ACHN (cell line): ENCODE measurements at places on chromosomes 6 and 20.

DNA sequence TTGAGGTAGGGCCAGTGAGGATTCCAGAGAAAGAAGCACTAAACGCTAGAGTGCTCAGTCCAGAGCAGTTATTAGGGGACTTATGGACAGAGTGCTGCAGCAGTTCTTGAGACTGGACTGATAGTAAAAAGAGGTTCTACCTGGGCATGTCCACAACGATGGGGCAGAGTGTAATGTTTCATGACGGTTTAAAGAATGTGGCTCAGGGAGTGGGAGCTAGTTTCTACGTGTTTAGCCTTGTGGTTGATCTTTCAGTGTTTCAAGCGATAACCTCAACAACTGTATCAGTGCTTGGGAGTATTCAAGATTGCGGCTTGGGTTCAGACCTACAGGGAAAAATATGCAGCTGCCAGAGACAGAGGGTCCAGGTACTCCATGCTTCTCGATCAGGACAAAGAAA, 67.1 kb downstream of the TULP4 start:
- DNase-seq: no peak

DNA sequence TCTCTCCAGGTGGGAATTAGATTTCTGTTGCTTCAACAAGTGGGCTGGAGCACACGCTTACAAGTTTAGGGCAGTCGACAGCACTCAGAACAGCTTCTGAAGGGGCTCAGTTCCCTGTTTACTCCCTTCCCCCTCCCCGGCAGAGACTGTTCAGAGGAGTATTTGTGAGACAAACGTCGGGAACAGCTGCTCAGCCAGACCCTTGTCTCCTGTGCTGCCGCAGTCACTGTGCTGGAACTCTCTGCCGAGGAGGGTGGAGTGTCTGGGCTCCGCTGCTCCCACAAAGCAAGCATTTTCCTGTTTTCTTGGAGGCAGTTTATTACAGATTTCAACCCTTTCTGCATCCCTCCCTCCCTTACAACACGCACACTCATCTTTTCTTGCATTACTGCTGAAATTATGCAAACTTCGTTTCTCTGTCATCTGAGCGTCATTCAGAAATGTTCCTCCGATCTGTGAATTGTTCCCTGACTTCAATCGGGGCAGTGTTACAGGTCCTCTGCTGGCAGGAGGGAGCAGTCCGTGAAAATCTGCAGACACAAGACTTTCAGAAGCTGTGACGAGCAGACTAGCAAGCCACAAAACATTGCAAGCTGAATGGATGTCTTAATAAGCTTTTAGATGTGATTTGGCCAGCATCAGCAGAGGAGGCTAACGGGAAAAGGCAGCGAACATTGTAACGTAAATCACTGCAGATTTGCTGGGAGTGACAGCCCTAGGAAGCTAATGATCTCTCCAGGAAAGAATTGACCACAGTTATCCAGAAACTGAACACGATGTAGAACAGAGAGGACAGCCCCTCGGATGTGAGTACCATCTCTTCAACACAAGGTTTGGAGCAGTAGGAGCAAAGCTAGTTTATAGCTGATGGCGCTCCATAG, 76.2 kb downstream of the LYRM2 start:
- no peak for DNase-seq

DNA sequence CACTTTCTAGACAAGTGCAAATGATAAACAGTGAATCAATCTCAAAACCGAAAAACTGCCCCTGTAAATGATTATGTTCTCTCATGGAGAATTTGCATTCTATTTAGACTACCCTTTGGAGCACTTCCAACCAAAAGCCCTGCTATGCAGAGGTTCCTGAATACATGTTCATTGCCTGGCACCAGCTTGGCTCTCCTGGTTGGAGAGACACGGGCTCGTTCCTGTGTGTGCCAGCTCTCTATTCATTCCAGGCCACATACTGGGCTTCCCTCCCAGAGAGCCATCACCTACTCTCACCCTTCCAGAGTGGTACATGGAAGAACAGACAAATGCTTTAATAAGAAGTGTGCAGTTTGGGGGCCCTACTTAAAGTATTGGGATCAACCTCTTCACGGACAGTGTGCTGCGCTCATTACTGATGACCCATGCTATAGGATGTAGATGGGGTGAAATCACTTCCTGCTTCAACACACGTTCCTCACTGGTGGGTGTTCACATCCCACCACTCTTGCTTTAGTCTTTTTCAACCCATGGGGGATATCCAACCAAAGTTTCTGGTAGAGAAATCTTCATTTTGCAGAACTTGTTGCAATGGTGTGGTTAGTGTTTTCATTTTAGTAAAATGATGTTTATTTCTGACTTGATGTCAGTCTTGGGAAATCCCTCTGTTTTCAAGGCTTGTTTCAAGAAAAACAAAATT, 38.5 kb upstream of the NAA20 start:
- DNase-seq: peak; percentile 21

DNA sequence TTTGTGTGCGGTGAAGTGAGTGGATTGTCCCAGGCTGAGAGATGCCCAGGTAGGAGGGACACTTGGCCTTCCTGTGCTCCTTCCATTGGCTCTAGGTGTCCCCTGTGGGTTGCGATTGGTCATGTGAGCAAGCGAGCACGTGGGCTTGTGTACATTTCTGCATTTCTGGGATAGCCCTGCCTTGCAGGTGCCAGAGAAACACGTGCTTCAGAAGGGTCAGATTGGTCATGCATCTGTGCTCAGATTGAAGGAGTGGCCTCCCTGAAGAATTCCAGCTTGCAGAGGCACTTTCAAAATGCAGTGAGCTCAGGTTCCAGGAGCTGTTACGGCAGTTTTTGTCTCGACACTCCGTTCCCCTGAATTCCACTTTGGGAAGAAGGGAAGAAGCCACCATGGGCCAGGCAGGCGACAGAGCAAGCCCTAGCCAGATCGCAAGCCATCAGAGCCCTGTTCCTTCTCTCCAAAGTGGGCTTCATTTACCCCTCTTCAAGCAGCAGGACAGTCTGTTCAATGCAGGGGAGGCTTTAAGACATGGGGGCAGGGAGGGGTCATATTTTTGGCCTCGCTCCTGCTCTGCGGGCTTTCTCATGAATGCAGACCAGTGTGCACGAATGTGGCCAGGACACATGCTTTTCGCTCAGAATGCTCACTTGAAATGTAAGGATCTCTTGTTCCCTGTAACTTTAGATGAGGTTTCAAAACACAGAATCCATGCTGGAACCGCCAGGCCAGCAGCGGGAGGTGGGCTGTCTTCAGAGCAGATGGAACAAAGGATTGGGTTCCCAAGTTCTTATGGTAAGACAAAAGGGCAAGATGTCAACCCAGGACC, 78.6 kb upstream of the AKAP12 start:
- peak; percentile 47 for DNase-seq

GRCh38 chr6:89035252-89036101, 45.1 kb upstream of the PNRC1 start:
- peak; percentile 78 for DNase-seq

- peak; percentile 33 for DNase-seq
Measured at GRCh38 chr6:38871741-38872568, 156.8 kb downstream of the DNAH8 start.

DNA sequence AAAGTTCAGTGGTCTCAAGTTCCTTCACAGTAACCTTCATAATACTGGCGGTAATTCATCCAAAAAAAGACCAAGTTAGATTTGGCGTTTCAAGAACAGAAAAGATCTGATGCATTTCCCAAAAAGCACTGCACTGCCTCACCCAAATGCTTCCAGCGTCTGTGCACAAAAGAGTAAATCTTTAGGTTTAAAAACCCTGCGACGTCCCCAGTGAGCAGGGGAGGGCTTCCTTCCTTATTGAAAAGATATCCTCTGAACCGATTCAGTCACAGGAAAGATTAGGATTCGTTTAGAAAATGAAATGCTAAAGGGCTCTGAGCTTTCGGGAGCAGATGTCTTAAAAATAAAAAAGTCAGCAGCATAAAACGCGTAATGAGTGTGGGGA, 654 bp downstream of the TBC1D7 start:
- no peak for DNase-seq
